ENCODE measurements at places on chromosomes 7 and 10.

GRCh38 chr7:10685040-10685439, 288.6 kb upstream of the PHF14 start:
- DNase-seq = no peak

- DNase-seq = no peak
Observed at GRCh38 chr10:89138755-89139490, 68.2 kb downstream of the CH25H start.

GRCh38 chr7:70384891-70385290, 747.1 kb upstream of the GALNT17 start:
- peak; percentile 29 for DNase-seq

- DNase-seq = no peak
Observed at GRCh38 chr7:50497068-50497642, 47.0 kb upstream of the FIGNL1 start.

GRCh38 chr7:124758327-124758726, 7.3 kb downstream of the GPR37 start:
- no peak for DNase-seq

- DNase-seq = no peak
Observed at GRCh38 chr7:117816727-117817126, 56.5 kb downstream of the CTTNBP2 start.

- no peak for DNase-seq
Observed at GRCh38 chr7:21149809-21150208, 278.1 kb upstream of the SP4 start.

DNA sequence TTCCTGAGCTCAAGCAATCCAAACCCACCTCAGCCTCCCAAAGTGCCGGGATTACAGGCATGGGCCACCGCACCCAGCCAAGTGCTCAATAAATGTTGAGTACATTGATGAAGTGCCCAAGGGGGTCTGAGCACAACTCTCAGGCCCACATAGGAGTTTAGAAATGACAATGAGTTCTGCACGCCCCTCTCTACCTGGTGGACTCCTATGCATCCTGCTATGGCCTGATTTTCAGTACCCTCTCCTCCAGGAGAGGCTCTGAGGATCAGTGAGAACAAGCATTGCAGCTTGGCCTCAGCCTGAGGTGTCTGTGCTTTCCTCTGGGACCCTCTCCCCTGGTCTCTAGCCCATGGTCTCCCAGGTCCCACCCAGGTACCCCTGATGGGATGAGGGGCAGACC, 20.9 kb upstream of the GRIFIN start:
- no peak for DNase-seq

GRCh38 chr7:12890586-12890985, 203.2 kb downstream of the ARL4A start:
- no peak for DNase-seq

DNA sequence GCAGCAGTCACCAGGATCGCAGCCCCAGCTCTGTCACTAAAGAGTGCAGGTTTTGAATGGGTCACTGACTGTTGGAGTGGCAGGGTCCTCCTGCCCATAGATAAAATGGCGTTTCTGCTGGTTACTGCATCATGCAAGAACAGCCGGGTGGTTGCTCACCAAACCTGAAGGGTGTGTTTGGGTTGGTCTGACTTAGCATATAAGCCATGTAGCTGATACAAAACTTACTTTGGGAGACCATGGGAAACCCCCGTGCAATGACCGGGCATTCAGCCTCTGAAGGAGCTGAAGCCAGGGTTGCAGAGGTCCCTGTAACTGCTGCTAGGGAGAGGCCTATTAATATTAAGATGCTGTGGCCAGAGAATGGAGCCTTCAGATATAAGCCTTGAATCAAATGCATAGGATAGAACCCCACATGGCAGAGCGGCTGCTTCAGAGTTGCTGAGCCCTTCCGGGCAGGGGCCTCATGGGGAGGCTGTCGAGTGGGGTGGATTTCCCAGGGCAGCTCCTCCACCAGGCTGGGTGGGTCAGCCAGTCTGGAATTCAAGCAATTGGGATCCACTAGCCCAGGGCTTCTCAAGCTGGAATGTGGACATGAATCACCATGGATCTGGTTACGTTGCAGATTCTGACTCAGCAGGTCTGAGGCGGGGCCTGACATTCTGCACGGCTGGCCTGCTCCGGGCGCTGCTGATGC, 70.9 kb upstream of the CTBP2 start:
- no peak for DNase-seq

DNA sequence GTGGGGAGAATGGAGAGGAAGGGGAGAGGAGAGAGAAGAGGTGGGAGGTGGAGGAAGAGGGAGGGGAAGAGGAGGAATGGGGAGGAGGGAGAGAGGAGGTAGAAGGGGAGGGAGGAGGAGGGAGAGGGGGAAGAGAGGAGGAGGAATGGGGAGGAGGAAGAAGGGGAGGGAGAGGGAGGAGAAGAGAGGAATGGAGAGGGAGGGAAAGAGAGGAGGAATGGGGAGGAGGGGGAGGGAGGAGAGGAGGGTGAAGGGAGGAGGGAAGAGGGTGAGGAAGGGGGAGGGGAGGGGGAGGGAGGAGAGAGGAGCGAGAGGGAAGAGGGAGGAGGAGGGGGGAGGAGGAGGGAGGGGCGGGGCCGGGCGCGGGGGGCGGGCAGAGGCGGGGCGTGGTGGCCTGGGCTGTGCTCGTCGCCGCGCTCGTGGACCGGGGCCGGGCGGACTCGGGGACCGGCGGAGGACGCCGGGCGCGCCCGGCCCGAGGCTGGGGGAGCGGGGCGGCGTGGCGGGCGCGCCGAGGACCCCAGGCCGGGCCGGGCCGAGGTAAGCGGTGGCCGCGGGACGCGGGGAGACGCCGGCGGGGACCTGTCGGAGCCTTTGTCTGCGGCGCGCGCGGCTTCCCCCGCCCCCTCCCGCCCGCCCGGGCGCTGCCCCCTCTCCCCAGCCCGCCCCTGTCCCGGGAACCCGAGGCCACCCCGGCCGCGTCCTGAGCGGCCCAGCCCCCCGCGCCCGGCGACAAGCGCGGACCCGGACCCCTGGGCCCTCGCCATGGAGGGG, at the start of gene SLC29A4:
Gene SLC29A4 (plus strand): TSS at position 401 of the 774 bp plus-strand sequence. CDS start 4,874 bp downstream, outside the sequence.
- no peak for DNase-seq

DNA sequence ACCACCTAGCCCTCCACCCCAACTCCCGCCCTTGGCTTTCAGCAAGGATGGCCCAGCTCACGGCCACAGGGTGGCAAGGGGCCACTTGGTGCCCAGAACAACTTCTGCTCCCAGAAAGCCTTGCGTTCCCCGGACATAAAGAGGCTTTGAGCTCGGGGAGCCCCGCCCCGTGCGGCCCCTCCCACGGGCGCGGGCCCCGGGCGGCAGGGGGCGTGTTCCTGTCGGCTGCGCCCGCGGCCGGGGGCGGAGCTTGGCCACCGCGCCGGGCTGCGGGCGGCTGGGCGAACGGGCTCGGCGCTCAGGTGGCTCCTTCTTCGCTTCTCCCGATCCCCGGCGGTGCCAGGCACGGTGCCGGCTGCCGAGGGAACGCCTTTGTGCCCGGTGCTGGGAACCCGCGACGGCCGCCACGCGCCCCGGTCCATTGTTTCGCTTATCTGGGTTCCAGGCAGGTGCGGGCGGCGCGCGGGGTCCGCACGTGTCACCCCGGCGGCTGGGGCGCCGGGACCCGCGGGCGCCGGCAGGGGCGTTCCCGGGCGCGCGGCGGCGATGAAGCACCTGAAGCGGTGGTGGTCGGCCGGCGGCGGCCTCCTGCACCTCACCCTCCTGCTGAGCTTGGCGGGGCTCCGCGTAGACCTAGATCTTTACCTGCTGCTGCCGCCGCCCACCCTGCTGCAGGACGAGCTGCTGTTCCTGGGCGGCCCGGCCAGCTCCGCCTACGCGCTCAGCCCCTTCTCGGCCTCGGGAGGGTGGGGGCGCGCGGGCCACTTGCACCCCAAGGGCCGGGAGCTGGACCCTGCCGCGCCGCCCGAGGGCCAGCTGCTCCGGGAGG, at the start of gene NFE2L3:
Gene NFE2L3 (plus strand): TSS at position 246 of the 829 bp plus-strand sequence. CDS start 301 bp downstream, at position 547.
- peak; percentile 65 for DNase-seq

DNA sequence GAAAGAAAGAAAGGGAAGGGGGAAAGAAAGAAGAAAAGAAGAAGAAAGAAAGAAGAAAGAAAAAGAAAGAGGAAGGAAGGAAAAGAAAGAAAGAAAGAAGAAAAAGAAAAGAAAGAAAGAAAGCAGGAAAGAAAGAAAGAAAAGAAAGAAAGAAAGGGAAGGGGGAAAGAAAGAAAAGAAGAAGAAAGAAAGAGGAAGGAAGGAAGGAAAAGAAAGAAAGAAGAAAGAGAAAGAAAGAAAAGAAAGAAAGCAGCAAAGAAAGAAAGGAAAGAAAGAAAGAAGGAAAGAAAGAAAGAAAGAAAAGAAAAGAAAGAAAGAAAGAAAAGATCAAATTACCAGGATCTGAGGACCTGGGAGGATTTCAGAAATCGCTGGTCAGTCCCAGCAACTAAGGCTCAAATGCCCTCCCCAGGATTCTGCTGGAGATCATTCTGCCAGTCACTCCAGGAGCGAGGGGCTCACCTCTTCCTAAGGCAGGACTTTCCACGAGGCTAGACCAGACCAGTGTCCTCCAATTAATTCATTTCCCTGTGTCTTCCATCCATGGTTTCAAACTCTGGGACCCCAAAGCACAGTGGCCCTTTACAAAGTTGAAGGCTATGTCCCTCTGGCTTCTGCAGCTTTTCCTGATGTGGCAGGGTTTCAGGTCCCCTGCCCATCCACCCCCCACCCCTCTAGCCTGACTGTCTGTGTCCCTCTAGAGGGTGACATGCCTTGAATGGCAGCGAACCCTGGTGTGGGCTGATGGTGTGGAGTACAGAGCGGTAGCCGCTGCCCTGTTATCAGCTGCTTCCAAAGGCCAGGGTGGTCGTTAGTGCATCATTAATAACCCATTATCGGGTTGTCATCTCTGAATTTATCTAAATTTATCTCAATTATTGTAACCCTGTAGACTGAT, 77.9 kb downstream of the PARP12 start:
- DNase-seq = no peak

- no peak for DNase-seq
Observed at GRCh38 chr7:103729026-103729425, 260.4 kb downstream of the RELN start.

DNA sequence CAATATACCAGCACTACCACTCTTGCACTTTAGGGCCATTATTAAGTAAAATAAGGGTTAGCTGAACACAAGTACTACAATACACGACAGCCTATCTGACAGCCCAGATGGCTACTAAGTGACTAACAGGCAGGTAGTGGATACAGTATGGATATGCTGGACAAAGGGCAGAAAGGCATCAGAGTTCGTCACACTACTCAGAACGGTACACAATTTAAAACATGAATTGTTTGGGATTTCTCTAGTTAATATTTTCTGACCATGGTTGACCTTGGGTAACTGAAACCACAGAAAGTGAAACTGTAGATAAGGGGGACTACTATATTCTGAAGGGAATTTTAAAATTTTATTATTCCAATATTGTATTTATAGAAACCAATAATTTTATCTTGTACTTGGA, 101.3 kb upstream of the SKAP2 start:
- DNase-seq = no peak

GRCh38 chr10:103225939-103226338, 19.7 kb upstream of the RPEL1 start:
- no peak for DNase-seq

- DNase-seq = no peak
Observed at GRCh38 chr10:114404171-114405010, at the start of gene AFAP1L2. Gene AFAP1L2 (minus strand): TSS chr10:114404502. CDS start chr10:114404455, 47 bp downstream.

DNA sequence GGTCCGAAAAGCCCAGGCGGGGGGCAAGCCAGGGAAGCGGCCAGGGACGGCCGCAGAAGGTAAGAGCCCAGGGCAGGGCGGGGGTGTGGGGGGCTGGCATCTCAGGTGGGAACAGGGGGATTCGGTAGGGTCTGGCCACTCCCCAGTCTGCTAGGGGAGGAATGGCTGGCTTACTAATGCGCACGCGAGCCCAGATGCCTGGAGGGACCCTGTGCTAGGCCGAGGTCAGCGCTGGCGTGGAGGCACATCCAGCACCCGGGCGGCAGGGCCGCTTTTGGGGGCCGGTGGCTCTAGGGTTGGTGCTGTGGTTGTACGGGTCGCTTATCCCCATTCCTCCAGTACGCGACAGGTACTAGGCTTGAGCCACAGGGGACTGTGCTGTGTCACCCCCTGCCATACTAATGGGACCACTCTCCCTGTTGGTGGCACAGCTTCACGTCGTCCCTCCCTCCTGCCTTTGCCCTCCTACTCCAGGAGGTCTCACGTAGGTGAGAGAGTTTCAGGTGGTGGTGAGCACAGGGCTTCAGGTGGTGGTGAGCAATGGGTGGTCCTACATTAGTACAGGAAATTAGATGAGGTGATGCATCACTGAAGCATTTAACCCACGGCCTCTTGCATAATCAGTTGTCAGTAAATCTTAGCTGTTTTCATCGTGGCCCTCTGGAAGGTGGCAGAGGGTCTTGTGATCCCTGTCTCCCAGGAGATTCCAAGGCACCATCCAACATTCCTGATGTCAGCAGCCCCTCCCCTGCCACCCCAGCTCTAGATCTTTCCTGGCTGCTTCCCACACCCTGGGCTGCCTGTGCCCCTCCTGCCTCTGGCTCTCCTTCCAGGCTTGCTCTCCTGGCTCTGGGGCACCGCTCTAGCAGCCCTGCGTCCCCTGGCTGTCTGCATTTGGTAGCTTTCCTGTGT, 971 bp downstream of the AEBP1 start:
- no peak for DNase-seq
